GM12878 (cell line): ENCODE measurements at places on chromosomes 2 and 18. TPM values are rescaled to one million over a fixed set of nuclear protein-coding genes. Genes with fewer than 3 reads are reported as not detected.

Gene LINC00305
- total RNA-seq = not detected in 2 replicates

Gene MFSD2B
- total RNA-seq = 0.19 and 0.28 TPM in 2 replicates

Gene DSC3
- total RNA-seq = 1.8 and 1.9 TPM in 2 replicates

Gene NYAP2
- not detected in 2 replicates for total RNA-seq

Gene TMEM178A
- not detected in 2 replicates for total RNA-seq

- H3K4me3 ChIP-seq = no peak overlapping the region
- H3K27ac ChIP-seq = no peak overlapping the region
Observed at GRCh38 chr2:24877646-24878045, 42.4 kb downstream of the ADCY3 start.

DNA sequence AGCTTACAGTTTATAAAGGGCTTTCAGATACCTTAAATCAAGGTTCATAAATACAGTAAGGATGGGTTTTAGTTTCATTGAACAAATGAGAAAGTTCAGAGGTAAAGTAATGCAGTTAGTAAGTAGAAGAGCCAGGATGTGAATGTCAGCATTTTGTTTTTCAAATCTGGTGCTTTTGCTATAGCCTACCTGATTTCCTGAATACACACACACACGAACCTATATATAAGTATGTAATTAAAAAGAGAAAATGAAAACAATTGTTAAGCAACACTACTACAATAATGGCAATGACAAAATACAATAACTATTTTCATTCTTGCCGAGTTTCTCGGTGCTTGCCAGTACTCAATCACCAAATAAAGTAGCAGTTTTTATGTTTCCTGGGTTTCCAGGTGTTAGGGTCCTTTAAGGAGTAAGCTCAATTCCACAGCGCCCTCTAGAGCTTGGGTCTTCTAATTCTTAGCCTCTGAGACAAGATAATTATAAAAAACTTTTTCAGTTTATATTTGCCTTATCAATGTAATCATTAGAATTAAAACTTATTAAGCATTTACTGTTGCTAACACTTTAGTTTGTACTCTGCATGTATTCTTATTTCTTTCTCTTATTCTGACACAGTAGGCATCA, 512.9 kb upstream of the ACVR2A start:
- no peaks in the 10 kb centered on the region for H3K36me3 ChIP-seq
- no peak overlapping the region for H3K4me3 ChIP-seq
- H3K4me1 ChIP-seq = peaks cover 4% of the 10 kb centered on the region; the same call in 1 of the 2 replicates
- no peak for DNase-seq
- no peaks in the 10 kb centered on the region for H3K27me3 ChIP-seq

- DNase-seq = no peak
- H3K36me3 ChIP-seq = peaks cover 2% of the 10 kb centered on the region; the same call in 1 of the 2 replicates
- no peak overlapping the region for H3K4me3 ChIP-seq
- H3K4me1 ChIP-seq = no peaks in the 10 kb centered on the region
- no peaks in the 10 kb centered on the region for H3K27me3 ChIP-seq
Observed at GRCh38 chr2:143629340-143629739, 500.1 kb downstream of the ARHGAP15 start.

GRCh38 chr2:43057026-43057741, 169.2 kb downstream of the ZFP36L2 start:
- no peaks in the 10 kb centered on the region; the same call in 1 of the 2 replicates for H3K27me3 ChIP-seq
- no peak for DNase-seq
- H3K4me1 ChIP-seq = peaks cover 13% of the 10 kb centered on the region
- H3K4me3 ChIP-seq = no peak overlapping the region

DNA sequence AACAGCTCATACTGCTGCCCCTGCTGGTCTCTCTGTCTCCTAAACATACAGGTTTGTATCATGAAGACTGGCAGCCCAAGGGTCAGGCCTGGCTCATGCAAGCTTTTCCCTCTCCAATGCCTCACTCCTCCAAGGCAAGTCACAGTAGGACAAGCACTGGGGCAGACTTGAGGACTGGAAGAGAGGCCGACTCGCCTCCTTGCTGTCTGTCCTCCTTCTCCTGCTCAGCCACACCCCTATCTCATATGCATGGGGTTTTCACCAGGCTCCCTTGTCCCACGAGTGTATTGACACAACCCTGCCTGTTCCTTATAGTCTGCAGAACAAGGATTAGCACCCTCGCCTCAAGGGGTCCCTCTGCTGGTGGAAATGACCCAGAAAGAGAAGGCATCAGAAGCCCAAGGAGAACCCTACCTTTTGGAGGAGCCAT, 223.7 kb downstream of the SOX11 start:
- DNase-seq = no peak
- H3K27ac ChIP-seq = no peak overlapping the region
- H3K36me3 ChIP-seq = no peaks in the 10 kb centered on the region
